ENCODE measurements at places on chromosomes 13 and 19.

DNA sequence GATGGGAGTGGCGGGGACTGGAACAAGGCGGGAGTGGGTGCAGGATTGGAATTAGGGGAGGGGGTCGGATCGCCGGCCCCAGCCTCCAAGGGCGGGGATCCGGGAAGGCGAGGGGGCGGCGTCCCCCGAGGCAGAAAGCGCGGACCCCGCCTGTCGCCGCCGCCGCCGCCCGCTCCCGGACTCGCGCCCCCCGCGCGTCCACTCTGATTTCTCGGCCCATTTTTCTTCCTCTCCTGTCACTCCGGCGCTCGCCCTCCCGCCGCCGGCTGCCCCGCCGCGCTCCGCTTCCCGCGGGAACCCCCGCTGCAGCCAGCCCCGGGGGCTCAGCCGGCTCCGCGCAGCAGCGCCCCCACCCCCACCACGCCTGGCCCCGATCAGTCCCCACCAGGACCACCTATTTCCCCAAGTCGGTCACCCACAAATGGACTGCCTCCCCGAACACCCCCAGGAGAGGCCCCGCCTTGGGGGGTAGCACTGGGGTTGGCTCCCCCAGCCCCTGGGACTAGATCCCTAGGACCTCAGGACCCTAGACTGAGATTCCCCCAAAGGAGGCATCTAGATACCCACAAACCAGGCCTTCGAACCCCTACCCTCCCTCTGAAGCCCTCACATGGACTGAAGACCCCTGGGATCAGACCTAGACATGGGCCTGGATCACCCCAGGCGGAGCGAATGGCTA is 12.6 kb upstream of the ERFL start:
- no peak for DNase-seq

DNA sequence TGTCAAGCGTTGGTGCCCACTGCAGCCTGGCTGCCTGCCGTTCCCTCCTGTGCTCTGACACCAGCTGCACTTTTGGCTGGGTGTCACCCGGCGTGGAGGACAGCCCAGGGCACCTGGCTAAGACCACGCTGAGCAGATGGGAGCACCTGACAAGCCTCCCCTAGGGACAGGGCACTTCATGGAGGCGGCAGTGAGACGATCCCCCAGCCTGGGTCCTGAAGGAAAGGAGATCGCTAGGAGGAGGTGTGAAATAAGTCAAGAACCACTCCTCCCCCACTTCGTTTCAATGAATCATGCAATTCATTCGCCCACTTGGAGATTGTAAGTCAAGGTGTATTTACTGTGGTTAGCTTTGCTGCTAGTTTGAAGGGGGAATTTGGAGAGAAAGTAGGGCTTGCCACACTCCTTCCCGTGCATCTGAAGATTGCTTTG is 38.8 kb downstream of the VSTM2B start:
- no peak for DNase-seq

DNA sequence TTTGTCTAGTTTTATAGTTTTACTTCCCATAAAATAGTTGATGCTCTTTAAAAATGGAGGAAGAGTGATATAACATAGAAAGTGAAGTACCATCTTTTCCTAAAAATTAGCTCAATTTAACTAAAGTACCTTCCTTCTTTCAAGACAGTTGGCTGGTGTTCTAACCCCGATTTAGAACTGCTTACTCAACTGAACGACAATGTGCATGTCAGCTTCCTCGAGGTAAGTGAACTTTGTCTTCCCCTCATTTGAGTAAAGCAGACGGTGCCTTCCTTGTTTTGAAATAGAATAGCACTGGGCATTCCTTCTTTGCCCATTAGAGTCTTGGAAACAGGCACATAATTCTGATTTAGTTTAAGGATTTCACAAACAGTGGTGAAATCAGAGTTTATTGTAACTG is 1519.2 kb downstream of the EFNB2 start:
- no peak for DNase-seq

GRCh38 chr13:99083981-99084380 is 106.1 kb upstream of the DOCK9 start:
- no peak for DNase-seq

GRCh38 chr13:32824675-32825074 is 191.5 kb upstream of the KL start:
- no peak for DNase-seq

- DNase-seq = no peak
Observed at GRCh38 chr13:99000137-99000536, 22.3 kb upstream of the DOCK9 start.

DNA sequence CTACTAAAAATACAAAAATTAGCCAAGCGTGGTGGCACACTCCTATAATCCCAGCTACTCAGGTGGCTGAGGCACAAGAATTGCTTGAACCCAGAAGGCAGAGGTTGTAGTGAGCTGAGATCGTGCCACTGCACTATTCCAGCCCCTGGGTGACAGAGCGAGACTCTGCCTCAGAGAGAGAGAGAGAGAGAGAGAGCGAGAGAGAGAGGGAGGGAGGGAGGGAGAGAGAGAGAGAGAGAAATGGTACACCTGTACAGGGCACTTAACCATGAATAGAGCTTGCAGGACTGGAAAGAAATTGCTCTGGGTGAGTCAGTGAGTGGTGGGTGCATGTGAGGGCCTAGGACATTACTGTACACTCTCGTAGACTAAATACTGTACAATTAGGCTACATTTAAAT is 40.5 kb upstream of the SLC7A9 start:
- no peak for DNase-seq

DNA sequence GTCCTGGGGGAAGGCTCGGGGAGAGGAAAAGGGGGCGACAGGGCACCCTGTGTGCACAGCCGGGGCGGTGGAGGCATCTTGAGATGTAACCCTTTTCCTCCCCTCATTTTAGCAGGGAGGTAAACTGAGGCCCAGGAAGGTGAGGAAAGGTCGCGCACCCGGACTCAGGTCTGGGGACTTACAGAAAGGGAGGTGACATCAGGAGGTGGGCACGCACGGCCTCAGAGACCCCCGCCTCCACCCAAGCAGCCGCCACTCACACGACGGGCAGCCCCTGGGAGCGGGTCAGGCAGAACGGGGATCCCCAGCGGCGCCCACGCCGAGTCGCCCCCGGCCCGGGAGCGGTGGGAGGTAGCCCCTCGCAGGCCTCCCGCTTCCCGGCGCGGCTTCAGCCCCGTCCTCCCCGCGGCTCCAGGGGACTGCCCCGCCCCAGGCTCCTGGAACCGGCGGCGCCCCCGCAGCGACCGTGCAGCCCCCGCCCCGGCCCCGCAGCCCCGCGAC is 477 bp downstream of the PIP5K1C start:
- no peak for DNase-seq

DNA sequence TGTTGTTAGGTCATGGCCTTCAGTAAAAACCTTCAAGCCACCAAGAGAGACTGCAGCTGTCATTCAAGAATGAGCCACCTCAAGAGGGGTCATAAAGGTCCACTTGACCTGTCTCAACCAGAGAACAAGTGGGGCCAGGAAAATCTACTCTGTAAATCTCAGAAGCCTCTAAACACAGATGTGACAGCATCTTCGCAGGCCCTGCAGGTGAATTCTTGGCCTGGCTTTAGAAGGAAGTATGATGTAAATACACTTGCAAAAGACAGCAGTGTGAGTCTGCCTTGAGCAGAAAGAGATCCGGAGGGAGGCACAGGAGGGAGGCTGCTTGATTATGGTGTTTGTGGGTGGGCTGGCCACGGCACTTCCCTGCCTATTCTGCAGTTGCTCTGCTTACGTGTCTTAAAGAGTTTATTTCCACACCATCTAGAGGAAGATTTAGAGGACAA is 1082.9 kb downstream of the UQCRFS1 start:
- DNase-seq = no peak

DNA sequence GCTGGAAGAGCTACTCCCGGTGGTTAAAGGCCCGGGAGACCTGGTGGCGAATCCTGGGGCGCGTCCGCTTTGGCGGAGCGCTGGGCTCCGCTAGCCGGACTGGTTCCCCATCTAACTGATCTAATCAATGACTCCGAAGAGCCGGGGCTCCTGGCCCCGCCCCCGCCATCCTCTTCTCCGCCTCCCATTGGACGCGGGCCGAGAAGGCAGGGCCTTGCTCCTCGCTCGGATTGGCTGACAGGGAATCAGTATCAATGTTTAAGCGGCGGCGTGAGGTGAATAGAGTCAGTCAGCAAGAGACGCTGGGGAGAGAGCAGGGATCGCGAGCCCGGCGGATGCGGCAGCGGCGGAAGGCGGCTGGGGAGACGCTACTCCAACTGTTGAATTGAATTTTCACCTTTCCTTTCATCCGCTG is 1.7 kb upstream of the PCDH17 start:
- no peak for DNase-seq

- no peak for DNase-seq
Observed at GRCh38 chr13:40355126-40355724, 311.2 kb downstream of the FOXO1 start.

DNA sequence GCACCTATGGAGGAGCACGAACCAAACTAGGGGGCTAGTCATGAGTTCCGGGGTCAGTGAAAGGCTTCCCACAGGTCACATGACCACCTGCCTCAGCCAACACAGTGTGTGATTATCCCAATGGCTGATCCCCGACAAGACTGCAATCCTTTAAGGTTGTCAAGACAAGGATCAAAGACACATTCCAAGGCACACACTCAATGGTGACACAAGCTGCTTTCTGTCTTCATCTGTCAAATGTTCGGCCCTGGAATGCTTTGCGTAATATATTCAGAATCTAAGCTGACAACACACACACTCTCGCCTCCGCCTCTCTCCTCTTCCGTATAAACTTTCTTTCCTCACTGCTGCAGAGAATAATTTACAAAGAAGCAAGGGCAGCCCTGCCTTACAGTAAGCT is 11.7 kb downstream of the RANBP3 start:
- no peak for DNase-seq

DNA sequence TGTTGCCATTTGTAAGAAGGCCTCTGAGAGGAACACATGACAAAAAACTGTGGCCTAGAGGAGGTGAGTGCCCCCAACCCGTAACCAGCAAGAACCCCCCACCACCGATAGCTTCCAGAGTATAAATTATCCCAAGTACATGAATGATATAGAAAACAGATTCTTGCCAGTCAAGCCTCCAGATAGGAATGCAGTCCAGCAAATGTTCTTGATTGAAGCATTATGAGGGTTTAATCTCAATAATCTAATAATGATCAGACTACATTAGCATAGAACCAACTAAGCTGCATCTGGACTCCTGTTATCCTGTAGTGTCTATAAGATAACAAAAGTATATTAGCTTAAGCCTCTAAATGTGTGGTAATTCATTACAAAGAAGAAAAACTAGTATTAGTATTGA is 908.9 kb upstream of the ATXN8OS start:
- DNase-seq = no peak

DNA sequence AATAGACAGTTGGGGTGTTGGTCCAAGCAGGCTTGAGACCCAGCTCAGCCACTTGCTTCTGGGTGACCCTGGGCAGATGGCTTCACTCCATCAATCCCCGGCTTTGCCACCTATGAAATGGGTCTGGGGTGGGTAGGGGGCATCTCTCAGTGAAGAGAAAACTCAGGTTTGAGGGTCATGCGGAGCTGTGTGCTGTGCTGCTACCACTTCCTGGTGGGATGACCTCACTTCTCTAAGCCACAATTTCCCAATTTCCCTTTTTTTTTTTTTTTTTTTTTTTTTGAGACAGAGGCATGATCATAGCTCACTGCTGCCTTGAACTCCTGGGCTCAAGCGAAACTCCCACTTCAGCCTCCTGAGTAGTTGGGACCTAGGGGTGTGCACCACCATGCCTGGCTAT is 4.6 kb upstream of the PLAUR start:
- DNase-seq = no peak

GRCh38 chr19:33301900-33302174 is 497 bp downstream of the CEBPA start:
- DNase-seq = no peak

DNA sequence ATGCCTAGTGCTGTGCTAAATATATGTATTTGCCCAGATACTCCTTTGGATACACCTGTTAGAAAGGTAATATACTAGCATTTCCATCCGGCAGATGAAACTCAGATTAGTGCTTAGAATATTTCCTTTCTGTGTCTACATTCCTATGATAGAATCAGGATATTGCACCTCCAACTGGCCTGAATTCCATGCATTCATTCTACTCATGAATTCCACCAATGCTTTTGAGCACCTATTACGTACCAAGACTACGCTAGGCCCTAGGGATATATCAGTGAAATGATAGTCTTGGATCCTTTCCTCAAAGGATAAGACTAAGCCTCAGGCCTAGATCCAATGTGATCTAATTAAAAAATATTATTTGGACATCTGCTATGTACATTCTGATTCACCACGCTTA is 223.8 kb upstream of the SERP2 start:
- no peak for DNase-seq

GRCh38 chr13:74025369-74025768 is 108.8 kb downstream of the KLF12 start:
- DNase-seq = no peak

- no peak for DNase-seq
Observed at GRCh38 chr13:37594550-37594949, 4.0 kb downstream of the POSTN start.

DNA sequence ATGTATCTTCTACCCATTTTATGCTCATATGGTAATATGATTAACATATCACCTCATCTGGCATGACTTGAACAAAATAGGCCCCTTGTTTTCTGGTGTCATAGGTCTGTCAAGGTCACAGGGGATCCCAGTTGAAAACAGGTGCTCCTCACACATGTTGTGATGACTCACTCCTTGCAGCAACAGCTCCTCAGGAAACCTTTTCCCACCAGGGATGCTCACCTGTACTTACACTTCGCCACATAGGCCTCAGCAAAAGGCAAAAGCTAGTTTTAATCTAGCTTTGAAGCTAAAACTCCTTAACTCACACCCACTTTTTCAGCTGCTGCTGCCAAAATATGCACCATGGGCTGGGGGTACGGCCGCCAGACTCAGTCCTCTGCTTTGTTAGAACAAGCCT is 110.0 kb upstream of the SOX21 start:
- no peak for DNase-seq

GRCh38 chr13:78102741-78103140 is 184.1 kb upstream of the EDNRB start:
- no peak for DNase-seq

DNA sequence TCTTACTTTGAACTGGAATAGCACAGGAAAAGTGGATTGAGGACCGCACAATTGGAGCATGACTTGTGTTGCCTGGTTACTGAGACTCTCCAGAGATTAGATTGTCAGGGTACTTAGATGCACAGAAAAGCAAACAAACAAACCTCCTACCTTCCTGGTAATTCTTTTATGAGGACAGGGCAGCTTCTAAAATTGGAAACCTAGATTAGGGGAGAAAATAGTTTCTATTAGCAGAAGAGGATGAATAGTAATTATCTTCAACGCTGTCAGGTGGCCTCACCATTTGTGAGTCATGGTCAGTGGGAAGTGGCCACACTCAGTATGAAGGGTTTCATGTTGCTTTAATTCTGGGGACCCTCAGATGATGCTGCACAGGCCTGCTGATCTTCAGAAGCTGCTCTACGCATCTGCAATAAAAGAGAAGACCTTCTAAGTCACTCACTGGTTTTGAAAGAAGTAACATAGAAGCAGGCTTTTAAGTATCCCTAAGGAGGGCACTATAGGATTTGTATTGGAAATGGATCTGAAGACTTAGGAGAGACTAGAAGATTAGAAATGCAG is 106.8 kb downstream of the LACC1 start:
- DNase-seq = no peak

Data from stimulated activated CD4-positive, alpha-beta T cell treated with anti-CD3 and anti-CD28 coated beads, Interleukin-1b, Interleukin-23, amount 100 ng/mL, for 1 hour (primary cell).